ENCODE measurements at places on chromosomes 3 and 15.

DNA sequence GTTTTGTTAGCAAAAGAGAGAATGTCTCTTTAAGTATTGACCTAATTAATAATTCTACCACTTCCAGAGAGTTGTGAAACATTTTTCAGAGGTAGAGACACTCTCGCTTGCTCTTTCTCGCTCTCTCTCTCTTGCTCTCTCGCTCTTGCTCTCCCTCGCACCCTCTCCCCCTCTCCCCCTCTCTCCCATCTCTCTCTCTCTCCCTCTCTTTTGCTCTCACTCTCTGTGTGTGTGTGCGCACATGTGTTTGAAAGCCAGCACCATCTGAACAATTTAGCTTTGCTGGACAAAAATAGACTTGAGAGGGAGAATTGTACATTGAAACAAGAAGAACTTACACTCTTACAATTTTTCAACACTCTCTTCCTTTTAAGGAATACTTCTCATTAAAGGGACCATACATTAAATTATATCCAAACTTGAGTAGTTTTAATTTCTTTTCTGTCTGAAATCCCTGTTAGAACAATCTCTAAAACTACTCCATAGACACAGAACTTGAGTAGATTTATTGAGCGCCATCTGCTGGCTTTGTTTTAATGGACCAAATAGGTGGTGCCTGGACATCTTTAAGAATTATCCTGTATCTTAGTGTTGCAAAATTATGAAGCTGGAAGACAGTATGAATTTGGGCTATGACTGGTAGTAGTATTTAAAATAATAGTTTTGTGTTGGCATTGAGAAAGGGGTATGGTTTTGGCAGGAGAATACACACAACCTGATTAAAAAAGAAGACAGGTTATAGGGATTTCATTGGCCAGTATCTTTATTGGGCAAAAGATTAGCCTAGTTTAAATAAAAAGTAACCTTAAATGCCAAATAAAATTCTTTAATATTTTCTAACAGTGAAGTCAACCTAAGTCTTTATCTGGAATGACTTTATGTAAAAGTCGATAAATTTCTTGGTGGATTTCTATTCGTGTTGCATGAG, 124.6 kb downstream of the AKAP13 start:
- DNase-seq = no peak

- DNase-seq = no peak
These were observed 126.4 kb downstream of the GADL1 start for GRCh38 chr3:30768046-30768445.

GRCh38 chr3:124558991-124559845, 171.0 kb upstream of the UMPS start:
- DNase-seq = no peak

GRCh38 chr15:41621200-41622193, 38.7 kb upstream of the MGA start:
- DNase-seq = peak; percentile 93

DNA sequence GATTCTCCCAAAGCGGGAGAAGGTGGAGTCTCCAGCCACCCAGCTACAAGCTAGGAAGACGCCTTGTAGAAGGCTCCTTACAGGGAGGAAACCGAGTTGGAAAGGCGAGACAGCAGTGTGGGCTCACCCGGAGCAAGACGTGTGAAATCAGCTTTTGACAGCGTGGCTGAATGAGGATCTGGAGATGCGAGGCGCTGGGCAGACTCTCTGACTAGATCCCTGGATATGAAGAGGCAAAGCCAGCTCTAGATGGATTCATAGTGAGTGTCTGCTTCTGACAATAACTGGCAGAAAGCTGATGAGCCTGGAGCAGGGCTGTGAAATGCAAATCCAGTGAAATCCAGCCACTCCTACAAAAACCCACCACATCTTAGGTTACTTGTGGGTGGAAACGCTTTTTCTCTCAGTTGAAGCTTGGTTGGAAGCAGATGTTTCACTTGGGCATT, 41.0 kb downstream of the GOLGA6A start:
- no peak for DNase-seq
